ENCODE measurements at places on chromosomes 6 and 20.

DNA sequence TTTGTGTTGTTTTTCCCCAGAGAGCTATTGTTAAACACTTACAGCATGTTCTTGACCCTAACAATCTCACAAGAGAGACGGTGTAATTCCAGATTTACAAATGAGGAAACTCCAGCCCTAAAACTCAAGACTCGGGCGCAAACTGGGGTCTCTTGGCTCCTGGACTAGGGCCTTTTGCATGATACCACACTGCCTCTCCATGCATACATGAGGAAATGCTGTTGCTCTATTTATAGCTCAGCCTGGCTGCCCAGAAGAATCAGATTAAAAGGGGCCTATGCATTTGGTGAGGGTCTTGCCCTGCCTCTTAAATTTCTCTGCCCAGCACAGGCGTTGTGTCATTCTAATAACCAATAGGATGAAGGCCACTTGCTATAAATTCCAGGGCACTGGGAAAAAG, 30.5 kb upstream of the SNRPB2 start:
- DNase-seq: peak; percentile 26

GRCh38 chr6:101777646-101778045, 384.1 kb downstream of the GRIK2 start:
- DNase-seq: no peak

GRCh38 chr20:59600472-59600871, 3.9 kb upstream of the PHACTR3 start:
- DNase-seq: no peak

- no peak for DNase-seq
These were observed 145.2 kb downstream of the CEBPB start for GRCh38 chr20:50335866-50336265.

GRCh38 chr6:25330796-25331685, 51.9 kb downstream of the CARMIL1 start:
- DNase-seq: no peak

- no peak for DNase-seq
These were observed 9.8 kb upstream of the ZNF831 start for GRCh38 chr20:59153832-59154231.

DNA sequence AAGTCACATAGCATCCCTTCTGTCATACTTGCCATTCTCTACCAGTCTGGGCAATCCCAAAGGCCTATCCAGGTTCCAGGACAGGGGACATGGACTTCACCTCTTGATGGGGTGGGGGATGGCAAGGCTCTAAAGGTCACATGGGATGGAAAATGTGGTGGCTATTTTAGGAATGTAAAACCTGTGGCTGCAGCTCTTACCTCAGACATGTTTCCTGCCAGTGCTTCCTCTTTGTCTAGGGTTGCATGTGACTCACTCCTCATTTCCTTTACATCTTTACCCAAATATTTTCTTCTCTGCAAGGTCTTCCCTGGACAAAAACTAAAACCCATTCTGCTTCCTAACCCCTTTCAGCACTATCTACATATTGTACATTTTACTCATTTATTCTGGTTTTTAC, 135.7 kb downstream of the BTBD3 start:
- no peak for DNase-seq

GRCh38 chr6:106540432-106540831, 88.9 kb downstream of the RTN4IP1 start:
- DNase-seq: no peak

GRCh38 chr6:90435207-90435899, 138.7 kb upstream of the BACH2 start:
- no peak for DNase-seq

GRCh38 chr6:775863-776262, 82.9 kb upstream of the EXOC2 start:
- no peak for DNase-seq

GRCh38 chr6:156782691-156783320, 5.6 kb downstream of the ARID1B start:
- no peak for DNase-seq

DNA sequence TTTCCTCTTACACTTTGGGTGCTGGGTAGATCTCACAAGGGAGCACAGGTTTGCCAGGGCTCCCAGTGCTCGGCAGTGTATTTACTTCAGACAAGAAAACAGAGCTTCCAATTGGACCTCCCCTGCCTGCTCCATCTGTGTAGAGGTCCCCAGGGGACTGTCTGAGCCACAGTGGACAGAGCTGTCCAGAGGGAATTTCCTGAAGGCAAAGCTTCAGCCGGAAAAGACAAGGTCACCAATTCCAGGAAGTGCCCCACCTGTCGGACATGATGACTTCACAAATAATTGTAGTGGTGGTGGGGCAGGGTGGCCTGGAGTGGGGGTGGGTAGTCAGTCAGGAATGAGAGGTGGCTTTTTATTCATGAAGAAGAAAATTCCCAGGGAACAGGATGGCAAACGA, 18.6 kb downstream of the ADGRF5 start:
- no peak for DNase-seq

- no peak for DNase-seq
These were observed 305.4 kb downstream of the FARS2 start for GRCh38 chr6:5566718-5567117.

DNA sequence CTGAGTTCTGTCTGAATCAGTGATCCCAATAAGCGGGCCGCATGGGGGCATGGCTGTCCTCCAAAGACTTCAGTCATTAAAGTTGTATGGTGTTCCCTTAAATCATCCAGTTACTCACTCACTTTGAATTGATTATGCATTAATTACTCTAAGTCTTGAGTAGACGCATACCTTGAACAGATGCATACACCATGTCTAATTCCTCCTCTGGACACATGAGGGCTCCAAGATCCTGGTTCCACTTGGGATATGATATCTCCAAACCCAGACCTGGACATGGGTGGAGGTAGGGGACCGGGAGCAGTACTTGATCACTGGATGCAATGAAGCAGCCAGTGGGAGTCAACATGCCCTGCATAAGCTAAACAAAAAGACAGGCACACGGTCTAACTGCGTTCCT, 204.5 kb downstream of the FNDC1 start:
- no peak for DNase-seq

- peak; percentile 69 for DNase-seq
These were observed 165.4 kb downstream of the DST start for GRCh38 chr6:56477241-56477640.

DNA sequence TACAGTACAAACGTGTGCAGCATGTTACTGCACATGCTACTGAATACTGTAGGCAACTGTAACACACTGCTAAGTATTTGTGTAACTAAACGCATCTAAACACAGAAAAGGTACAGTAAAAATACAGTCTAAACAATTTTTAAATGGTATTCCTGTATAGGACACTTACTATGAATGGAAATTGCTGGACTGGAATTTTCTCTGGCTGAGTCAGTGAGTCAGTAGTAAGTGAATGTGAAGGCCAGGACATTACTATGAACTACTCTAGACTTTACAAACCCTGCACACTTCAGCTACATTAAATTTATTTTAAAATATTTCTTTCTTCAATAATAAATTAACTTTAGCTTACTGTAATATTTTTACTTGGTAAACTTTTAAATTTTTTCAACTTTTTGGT, 225.0 kb upstream of the TENT5A start:
- DNase-seq: no peak

DNA sequence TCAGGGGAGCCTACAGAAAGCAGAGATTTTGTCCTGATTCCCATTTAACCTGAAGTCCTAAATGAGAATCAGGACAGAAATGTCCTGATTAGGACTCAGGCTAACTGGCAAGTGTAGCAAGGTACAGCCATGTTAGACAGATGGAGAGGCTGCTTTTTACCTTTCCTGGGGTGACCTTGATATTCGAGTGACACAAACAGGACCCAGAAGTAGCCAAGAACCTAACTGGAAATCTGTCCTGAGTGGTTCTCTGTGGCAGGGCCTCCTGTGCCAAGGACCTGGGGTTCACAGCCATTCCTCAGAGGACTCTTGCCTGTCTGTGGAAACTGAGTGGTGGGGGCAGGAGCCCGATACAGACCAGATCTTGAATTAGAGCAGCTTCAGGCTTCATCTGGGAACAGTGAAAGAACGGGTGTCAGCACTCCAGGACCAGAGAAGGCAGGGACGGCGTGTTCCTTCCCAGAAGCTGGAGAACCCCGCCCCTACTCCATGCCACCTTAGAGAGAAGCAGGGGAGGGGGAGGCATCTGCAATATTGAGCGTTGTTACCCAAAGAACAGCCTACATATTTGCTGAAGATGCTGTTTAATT, 4.3 kb upstream of the FUCA2 start:
- no peak for DNase-seq

DNA sequence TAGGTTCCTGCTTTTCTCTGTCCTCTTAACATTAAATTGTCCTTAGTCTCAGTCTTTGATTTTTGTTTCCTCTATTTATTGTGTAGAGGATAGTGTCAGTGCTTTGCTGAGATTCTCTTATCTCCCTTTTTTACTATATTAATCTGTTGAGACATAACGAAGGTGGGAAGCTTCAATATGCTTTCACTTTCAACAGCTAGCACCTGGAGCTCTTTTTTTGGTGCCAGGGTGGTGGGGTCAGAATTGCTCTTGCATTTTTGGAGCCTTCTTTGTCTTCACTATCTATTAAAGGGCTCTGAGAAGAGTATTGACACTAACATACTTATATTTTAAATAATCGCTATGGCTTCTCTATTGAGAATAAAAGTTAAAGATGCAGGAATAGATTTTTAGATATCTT, 97.1 kb upstream of the EPHA7 start:
- DNase-seq: no peak

- no peak for DNase-seq
These were observed 73.8 kb downstream of the TSHZ2 start for GRCh38 chr20:53045941-53046340.

GRCh38 chr20:35312318-35312717, 20.1 kb upstream of the FAM83C start:
- DNase-seq: no peak

DNA sequence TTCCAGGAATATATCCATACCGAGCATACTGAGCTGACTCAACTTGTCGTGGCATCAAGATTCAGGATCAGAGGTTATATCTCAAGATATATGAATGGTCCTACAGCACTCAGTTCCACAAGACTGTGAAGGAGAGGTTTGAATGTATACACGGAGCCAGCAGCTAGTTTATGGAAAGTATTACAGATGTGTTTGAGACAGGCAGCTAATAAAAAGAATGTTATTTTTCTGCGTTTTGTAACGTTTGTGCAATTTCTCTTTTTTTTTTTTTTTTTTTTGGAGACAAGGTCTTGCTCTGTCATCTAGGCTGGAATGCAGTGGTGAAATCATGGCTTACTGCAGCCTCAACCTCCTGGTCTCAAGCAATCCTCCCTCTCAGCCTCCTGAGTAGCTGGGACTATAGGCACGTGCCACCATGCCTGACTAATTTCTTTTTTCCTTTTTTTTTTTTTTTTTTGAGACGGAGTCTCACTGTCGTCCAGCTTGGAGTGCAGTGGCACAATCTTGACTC, 3.4 kb upstream of the FAM110A start:
- DNase-seq: no peak

DNA sequence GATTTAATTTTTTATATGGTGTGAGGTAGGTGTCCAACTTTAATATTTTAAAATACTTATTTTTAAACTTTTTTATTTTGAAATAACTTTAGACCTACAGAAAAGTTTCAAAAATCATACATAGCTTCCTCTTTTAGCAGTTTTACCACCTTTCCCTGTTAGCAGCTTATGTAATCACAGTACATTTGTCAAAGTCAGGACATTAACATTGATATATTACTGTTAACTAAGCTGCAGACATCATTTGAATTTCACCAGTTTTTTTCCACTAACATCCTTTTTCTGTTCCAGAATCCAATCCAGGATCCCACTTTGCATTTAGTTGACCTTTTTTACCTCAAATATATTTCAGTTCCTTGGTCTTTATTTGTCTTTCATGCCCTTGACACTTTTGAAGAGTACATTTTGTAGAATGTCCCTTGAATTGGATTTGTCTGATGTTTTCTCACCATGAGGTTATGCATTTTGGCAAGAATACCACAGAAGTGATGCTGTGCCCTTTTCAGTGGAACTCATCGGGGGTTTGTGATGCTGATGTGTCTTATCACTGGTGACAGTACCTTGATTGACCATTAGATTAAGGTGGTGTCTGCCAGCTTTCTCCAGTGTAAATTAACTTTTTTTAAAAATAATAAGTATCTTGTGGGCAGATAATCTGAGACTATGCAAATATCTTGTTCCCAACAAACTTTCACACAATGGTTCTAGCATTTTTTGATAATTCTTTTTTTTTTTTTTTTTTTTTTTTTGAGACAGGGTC, 33.4 kb downstream of the TTLL9 start:
- no peak for DNase-seq

DNA sequence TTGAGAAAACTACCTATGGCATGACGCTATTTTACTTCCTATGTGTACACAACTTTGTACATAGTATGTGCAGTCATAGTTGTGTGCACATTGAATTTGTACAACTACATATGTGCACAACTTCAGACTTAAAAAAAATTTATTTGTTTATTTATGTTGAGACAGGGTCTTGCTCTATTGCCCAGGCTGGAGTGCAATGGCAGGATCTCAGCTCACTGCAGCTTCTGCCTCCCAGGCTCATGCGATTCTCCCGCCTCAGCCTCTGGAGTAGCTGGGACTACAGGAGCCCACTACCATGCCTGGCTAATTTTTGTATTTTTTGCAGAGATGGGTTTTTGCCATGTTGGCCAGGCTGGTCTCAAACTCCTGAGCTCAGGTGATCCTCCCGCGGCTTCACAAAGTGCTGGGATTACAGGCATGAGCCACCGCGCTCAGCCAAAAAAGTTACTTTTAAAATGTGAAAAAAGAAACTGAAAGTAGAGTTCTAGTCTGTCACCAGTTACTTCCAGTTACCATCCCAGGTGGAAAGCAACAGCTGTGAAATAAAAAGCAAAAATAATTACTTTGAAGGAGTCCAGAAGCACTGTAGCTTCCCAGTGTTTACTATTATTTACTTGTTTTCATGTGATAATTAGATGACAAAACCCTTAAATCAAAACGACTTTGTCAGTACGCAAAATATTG, 1.7 kb upstream of the ZKSCAN8 start:
- no peak for DNase-seq

DNA sequence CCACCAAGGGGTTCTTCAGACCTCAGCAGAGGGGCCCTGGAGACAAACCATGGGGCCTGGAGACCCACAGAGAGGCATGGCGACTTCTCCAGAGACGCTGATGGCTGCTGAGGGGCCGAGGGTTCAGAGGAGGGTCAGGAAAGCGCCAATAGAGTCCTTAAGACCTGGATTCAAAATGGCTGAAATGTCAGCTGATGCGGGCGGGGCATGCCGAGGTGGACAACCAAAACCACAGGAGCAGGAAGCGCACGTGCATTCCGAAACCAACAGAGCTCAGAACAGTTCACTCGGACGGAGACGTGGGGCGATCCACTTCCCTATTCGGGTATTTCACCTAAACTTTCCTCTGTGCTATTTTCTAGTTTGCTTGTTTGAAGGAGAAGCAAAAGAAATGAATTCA, 99.9 kb upstream of the RIN2 start:
- no peak for DNase-seq

DNA sequence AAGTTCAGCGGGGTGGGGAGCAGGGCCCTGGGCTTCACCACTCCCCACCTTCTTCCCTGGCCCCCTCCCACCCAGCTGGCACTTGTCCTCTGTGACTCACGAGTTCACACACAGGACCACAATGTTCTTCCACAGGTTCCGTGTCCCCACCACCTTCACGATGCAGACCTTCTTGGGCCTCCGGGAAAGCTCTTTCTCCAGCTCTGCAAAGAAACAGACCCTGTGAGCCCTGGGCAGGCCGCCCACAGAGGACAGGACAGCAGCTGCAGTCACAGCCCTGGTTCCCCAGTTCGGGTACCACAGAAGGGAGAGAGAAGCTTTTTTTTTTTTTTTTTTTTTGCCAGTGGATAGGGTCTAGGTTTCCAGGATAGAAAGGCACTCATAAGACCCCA, 30.9 kb downstream of the PSMG4 start:
- DNase-seq: no peak

- no peak for DNase-seq
These were observed 168.9 kb upstream of the JARID2 start for GRCh38 chr6:15077006-15077405.

- DNase-seq: no peak
These were observed 528 bp downstream of the NHSL1 start for GRCh38 chr6:138498629-138499302.

Data from spinal cord (tissue), 10 donors.